ENCODE measurements at places on chromosomes 16 and 17.

DNA sequence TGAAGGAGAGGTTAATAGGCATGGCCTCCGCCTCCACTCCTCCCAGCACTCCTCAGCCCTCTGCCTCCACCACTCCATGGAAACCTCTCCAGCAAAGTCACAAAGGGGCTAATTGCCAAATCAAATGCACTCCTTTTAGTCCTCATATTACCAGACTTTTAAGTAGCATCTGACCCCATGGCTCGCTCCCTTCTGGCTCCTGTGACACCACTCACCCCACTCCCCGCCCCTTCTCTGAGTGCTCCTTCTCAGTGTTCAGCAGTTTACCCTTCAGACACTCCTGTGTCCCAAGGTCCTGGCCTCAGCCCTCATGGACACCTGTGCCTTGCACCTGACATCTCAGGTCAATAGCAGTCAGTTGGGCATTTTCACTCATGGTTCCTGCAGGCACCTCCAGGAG, 243.5 kb upstream of the CCL2 start:
- DNase-seq: no peak

DNA sequence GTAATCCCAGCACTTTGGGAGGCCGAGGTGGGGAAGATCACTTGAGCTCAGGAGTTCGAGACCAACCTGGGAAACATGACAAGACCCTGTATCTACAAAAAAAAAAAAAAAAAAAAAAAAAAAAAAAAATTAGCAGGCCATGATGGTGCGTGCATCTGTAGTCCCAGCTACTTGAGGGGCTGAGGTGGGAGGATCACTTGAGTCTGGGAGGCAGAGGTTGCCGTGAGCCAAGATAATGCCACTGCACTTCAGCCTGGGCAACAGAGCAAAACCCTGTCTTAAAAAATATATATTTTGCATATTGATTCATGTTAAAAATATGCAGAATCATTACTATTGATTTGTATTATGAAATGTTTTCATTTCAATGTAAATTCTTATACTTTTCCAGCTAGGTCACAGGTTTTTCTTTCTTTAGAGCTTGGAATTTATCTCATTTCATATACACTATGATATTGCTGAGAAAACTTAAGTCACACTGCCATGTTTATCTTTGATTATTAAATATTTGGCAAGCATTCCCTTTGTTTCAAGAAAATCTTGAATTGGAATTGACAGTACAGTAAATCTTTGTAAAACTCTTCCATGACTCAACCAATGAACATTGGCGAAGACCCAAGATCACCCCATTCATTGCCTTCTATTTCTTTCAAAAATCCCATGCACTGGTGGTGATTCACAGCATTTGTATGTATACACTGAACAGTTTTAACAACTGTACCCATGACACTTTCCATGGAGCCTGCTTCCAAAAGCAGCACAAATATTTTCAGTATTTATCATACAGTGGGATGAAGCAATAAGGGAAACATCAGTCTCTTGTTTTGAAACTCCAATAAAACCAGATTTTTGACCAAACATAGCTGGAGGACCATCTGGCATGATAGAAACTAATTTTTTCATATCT, 83.5 kb upstream of the TNRC6A start:
- DNase-seq: no peak

GRCh38 chr16:15970202-15970601, 20.8 kb downstream of the ABCC1 start:
- DNase-seq: no peak

DNA sequence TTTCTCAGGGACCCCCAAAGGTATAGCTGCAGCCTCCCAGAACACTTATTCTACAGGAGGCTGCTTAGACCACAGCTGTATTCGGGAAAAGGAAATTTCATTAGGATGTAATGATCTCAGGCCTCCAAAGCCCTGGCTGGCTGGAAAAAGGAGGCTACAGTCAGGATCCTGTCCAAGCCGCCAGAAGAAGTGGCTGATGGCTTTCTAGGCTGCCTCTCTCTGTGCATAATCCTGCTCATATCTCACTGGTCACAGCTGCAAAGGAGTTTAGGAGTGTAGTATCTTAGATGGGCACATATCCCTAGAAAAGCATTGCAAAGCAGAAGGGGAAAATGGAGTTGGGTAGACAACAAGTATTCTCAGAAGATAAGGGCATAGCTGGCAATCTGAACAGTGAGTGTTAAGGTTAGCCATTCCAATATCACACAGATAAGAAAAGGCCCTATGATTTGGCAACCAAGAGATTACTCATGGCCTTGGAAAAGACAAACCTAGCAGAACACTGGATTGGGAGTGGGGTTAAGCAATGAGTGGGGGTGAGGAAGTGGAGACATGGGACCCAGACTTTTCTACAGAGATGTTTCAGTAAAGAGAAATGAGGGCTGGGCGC, 26.0 kb upstream of the PRKCA start:
- DNase-seq: no peak

DNA sequence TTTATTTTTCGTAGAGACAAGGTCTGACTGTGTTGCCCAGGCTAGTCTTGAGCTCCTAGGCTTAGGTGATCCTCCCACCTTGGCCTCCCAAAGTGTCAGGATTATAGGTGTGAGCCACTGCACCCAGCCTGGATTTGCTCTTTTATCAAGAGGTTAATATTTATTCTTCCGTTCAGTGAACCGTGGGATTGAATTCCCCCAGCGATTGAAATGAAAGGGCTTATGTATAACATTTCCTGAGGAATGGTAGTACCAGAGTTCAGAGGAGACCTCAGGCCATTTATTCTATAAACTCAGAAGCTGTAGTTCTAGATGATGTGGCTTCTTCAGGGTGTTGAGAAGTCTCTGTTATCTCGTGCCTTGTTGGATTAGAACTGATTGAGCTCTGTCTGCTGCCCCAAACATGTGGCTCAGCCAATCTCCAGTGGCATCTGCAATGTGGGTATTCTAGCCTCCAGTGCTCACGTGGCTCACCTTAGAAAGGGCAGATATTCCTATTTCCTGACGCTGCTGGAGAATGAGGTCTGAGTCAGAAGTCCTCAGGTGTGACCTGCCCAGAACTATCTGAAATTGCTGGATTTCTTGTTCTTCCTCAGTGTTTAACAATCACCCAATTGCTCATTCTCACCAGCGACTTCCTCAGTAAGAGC, 22.5 kb downstream of the HMOX2 start:
- no peak for DNase-seq

- DNase-seq: no peak
Measured at GRCh38 chr16:65118871-65119270, 3.0 kb downstream of the CDH11 start.

- no peak for DNase-seq
Measured at GRCh38 chr16:19481296-19481695, 40.6 kb downstream of the GDE1 start.

GRCh38 chr16:88830258-88830657, 18.5 kb upstream of the APRT start:
- DNase-seq: no peak

DNA sequence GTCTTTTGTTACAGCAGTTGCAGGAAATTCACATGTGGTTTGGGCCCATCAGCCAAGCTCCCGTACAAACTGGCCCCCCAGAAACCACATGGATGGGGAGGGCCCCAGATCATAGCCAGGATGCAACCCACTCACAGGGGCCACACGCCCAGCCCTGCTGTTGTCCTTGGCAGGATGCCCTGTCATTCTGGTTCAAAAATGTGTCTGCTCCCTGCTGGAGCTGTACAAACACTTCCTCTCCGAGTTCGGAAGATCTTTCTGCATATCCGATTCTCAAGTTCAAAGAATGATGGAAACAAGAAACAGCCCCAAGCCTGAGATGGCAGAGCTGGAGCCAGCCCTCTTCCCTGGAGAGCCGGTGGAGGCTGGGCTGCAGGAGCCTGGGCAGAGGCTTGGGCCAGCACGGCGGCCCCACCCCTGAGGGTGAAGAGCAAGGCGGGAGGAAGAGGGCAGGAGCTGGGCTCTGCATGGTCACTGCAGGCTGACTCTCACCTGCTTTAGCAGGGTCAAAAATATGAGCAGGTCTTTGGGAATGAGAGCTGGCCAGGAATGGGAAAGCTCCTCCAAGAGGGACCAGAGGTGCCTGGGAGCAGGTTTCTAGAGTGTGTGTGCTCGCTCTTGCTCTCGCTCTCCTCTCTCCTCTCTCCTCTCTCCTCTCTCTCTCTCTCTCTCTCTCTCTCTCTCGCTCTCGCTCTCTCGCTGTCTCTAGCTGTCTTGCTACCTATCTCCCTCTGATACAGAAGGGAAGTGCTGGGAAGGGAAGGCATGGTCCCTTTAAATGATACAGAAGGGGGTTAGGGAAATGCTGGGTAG, 34.7 kb upstream of the ENPP7 start:
- DNase-seq: no peak

DNA sequence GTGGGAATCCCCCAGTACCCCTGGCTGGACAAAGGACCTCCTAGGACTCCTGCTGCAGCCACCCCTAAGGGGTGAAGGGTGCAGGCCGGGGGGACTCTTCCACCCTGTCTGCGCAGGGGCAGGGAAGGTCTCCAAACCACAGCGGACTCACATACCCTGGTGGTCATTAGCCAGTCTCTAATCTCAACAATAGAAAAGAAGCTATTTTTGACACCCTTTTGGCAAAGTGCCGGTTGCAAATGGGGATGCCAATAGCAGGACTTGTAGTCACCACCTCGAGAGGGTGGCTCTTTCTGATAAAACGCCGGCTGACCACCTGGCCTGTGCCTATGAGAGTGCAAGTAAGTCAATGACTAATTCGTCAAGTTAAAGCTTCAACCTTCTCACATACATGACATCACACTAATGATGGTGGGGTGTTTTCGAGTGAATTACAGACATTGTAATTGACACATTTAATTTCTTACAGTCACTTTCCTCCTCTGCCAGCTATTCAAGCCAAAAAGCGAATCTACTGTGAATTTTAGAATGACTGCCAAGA, 23.1 kb upstream of the DNAH17 start:
- DNase-seq: no peak

DNA sequence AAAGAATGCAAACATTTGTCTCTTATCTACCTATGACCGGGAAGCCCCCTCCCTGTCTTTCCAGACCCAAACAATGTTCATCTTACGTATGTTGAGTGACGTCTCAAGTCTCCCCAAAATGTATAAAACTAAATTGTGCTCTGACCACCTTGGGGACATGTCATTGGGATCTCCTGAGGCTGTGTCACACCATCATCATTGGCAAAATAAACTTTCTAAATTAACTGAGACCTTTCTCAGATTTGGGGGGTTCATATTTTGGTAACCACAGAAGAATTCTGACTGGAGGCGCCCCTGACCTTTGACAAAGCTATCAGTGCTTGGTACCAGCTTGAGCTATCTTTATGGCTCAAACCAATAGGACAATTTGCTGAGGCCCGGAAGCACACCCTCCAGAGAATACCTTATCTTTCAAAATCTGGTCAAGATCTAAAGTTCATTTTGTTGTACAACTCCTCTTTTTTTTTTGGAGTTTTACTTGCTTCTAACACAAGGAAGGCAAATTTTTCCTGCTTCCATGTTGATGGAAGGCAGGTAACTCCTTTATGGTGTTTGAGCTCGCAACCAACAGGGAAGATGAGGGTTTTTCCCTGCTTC, 2.5 kb upstream of the LDHD start:
- no peak for DNase-seq

DNA sequence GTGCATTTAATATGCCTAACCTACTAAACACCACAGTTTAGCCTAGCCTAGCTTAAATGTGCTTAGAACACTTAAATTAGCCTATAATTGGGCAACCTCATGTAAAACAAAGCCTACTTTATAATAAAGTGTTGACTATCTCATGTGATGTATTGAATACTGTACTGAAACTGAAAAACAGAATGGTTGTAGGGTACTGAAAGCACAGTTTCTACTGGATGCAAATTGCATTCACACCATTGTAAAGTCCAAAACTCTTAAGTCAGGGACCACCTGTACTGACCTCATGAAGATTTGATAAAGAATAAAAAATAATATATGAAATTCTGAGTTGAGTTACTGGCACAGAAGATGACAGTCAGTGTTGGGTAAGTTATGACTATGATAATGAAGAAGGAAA, 625.4 kb upstream of the SOX9 start:
- DNase-seq: no peak

GRCh38 chr17:62790564-62790986, 17.5 kb downstream of the MARCHF10 start:
- no peak for DNase-seq

DNA sequence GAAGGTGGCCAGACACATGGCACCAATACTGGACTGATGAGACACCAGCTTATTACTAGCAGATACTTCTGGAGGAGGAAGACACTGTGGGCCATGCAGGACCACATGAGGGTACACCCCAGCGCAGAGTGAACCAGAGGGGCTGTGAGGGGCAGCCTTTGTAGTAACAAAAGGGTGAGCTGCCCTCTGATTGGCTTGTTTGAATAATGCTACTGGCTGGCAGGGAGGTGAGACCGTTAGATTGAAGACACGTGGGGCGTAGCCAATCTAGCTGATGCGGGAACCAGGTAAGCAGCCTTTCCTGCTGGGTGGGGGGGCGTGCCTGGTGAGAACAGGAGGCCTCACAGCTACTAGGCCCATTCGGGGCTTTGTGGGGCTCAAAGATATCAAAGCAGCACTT, 102.8 kb upstream of the SEC14L1 start:
- DNase-seq: no peak

- no peak for DNase-seq
Measured at GRCh38 chr17:21167303-21167702, 40.5 kb downstream of the DHRS7B start.

All from stimulated activated CD8-positive, alpha-beta memory T cell treated with anti-CD3 and anti-CD28 coated beads, Interleukin-4, amount 100 ng/mL, for 4 hours (primary cell).